Progenitor cell of endocrine pancreas (in vitro differentiated cells): ENCODE measurements at places on chromosomes 3 and 15.

DNA sequence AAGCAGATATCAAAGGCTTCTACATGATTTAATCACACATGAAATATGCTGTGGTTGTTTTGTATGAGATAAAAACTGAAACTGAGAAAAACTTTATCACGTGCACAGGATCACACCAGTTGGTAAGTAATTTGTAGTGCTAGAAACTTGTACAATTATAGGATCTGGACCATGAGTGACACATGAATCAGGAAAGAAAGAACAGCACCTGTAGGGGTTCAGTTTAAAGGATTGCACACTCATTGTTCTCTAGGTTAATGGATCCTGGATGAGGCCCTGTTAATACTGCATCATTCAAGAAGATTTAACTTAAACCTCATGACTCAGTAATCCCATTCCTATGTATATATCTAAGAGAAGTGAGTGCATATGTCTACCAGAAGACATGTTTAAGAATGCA is 87.9 kb downstream of the STT3B start:
- no peak for DNase-seq

DNA sequence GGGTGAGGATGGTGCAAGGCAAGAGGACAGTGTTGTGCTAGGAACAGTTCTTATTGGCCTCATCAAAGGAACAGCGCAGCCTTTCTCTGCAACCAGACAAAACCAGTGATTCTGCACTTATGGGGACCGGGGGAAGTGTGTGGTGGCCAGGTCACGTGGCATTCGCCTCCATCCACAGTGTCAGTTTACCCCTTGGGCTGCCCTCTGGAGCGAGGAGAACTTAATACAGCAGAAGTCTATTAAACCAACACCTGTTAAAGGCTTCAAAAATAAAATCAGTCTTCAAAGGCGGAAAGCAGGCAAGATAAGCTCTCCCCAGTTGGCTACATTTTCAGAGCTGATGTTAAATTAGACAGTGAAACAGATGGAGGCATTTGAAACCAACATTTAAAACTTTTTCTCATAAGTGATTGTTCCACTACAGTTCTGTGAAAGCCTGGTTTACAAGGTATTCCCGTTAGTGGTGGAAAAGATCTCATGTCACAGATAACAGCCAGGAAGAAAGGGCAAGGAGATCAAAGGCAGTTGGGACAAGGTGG is 75.2 kb downstream of the LRIG1 start:
- DNase-seq, result no peak

DNA sequence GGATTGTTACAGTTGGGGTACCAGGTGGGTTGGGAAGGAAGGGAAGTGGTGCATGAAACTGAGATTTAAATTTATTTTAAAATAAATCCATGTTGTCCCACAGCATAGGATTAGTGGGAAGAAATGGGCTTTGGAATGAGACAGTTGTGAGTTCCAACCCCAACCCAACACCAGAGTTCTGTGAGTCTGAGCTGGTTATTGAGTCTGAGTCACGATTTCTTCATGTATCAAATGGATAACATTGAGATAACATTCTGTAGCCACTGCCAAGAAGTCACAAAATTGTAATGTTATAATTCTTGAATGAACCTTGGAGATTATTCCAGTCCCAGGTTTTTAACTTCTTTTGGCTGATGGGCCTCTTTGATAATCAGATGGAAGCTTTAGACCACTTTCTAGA is 13.7 kb downstream of the IFT122 start:
- no peak for DNase-seq

GRCh38 chr3:45181496-45181895 is 35.3 kb upstream of the CDCP1 start:
- DNase-seq, result no peak

DNA sequence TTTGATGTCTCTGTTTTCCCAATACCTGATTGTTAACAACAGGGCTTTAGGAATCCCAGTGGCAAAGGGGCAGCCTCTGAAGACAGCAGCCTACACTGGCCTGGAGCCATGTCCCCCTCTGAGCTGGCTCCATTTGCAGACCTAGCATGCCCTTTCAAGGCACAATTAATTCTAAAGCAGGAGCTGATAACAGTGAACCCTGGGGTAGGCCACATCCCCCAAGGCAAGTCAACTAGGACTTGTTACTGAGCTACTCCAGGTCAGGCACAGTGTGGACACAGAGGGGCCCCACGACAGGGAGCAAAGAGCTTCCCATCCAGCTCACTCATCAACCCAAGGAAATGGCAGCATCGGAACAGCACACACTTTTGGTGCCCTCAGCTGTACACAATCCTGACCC is 51.9 kb downstream of the SPSB4 start:
- DNase-seq, result no peak

DNA sequence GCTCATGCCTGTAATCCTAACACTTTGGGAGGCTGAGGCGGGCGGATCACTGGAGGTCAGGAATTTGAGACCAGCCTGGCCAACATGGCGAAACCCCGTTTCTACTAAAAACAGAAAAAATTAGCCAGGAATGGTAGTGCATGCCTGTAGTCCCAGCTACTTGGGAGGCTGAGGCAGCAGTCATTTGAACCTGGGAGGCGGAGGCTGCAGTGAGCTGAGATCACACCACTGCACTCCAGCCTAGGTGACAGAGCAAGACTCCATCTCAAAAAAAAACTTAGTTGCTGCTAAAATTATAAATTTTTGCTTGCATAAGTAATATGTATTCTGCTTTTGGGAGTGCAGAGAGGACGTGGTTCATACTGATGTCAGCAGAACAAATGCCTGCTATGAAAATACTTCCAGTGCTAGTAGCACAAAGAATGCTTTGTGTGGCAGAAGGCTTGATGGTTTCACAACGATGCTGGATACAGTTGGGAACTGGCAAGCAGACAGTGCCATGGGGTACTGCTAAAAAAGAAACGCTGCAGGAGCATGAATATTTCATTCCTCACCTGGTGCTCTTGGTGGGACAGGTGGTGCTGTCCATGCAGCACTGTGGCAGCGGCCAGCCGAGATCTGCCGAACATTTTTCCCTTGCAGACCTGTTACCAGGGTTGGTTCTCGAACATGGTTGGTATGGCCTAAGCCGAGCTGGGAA is 31.1 kb downstream of the FBXL22 start:
- no peak for DNase-seq

DNA sequence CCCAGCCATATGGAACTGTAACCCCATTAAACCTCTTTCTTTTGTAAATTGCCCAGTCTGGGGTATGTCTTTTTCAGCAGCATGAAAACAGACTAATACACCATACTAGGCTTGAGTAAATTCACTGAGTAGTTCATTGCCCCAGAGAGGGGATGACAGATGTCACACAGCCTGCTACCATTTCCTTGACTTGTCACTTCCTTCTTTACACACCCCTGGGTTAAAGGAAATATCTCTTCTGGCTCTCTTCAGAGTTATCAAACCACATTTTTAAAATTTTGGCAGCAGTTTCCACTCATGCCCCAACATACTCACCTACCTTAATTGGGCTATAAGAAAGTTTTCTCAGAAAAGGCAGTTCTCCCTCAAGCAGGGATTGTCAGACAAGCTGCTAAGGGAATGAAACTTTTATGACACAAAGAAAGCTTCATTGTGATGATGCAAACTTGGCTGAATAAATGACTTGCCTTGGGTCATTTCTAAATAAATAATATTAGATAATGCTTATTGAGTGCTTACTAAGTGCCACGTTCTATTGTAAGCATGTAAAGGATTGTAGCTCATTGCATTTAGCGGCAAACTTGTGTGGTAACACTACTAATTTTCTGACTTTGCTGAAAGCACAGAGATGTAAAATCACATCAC is 68.0 kb upstream of the RBMS3 start:
- no peak for DNase-seq

DNA sequence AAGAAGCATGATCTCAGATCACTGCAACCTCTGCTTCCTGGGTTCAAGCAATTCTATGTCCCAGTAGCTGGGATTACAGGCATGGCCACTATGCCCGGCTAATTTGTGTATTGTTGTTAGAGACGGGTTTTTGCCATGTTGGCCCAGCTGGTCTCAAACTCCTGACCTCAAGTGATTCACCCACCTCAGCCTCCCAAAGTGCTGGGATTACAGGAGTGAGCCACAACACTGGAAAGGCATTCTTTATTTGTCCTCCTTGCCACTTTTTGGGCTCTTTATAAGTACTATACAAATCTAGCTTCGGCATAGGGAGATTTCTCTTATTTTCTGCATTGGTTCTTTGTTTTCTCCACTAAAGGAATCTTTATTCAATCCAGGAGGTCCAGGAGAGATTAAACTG is 18.6 kb downstream of the CMTM8 start:
- DNase-seq, result no peak

GRCh38 chr3:80051602-80051962 is 283.8 kb upstream of the ROBO1 start:
- no peak for DNase-seq

DNA sequence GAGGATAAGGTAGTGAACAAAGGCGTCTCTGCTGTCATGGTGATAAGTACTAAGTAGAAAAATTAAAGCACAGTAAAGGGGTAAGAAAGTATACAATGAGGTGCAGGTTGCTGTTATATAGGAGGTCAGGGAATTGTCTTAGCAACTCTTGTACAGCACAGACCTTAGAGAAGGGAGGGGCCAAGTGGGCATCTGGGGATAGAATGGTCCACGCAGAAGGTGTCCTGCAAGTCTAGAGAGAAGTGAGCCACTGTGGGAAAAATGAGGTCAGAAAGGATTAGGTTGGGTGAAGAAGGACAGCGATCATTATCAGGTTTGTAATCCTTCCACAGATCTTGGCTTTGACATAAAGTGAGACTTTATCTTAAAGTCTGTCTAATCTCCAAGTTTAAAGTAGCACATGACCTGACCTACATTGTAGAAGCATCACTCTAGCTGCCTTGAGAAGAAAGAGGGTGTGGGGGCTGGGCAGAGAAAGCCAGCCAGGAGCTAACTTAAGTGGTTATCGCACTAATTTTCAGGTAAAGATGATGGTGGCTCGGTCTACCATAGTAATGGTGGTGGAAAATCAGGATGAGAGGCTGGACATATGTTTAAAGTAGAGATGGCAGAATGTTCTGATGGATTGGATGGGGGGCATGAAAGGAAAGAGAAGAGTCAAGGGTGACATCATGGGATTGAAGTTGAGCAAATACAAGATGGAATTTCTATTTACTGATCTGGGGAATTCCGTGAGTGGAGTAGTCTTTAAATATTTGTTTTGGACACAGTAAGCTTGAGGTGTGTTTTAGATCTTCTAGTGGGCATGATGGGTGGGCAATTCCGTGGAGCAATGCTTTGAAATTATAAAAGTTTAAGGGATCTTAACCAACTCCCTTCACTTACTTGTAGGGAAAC is 919.2 kb downstream of the ROBO1 start:
- DNase-seq, result no peak

DNA sequence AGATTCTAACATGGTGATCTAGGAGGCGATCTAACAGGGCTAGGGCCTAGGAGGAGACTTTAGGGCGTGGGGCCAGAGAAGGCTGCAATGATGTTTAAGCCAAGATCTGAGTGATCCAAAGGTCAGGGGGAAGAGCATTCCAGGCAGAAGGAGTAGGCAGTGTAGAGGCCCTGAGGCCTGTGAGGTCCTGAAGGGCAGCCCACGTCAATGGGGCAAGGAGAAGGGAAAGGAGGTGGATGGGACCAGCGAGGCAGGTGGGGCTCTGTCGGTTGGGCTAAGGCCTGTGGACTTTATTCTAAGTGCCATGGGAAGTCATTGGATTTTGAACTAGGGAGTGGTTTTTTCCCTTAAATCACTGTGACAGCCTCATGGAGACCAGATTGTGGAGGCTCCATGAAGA is 10.2 kb upstream of the DNAH1 start:
- no peak for DNase-seq

DNA sequence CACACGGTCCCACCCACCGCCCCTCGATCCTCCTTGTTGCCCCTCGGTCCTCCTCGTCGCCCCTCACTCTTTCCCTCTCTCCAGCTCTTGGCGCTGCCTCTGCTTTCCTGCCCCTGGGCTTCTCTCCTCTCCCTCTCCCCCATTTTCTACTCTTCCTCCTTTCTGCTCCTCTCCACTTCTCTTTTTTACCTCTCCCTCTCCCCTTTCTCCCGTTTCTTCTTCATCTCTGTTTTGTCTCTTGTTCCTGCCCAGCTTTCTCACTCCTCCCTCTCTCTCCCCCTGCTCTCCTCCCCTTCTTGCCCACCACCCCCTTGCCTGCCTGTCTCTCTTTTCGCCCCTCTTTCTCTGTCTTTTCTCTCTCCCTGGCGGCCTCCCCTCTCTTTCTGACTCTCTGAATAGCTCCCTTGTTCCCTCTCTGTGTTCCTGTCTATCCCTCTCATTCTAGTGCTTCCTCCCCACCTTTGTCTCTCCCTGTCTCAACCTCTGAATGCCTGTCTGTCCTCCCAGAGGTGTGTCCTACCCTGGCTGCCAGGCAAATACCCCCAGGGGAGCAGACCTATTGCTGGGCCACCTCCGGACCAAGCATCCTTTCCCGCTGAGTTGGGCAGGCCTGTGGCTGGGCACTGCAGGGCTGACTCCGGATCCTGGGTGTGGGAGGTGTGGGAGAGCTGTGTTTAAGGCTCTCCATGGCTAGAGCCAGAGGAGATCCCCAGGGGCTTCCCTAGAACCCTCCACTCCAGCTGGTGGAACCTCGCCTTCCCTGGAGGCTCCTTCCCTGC is 41.0 kb downstream of the EPHB3 start:
- DNase-seq, result no peak

DNA sequence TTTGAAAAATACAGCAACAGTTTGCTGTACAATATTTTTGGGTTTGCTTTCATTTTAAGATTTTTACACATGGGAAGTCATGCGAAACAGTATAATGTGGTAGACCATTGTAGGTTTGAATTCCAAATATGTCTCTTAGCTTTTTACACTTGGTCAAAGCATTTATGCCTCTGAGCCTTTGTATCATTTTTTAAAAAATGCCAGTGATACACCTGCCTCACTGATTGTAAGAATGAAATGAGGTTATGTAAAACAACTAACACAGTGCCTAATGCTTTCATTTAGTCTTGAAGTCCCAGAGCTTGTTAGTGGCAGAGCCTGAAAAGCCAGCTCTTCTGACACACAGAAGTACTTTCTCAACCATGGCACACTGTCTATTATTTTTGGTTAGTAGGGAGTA is 202.0 kb downstream of the UBE2E2 start:
- DNase-seq, result no peak

- DNase-seq, result no peak
Measured at GRCh38 chr15:59229015-59229414, 22.4 kb downstream of the LDHAL6B start.

- no peak for DNase-seq
Measured at GRCh38 chr3:55615694-55616295, 128.7 kb upstream of the WNT5A start.

GRCh38 chr3:32646761-32647160 is 38.2 kb upstream of the CNOT10 start:
- DNase-seq, result no peak

- no peak for DNase-seq
Measured at GRCh38 chr15:88835646-88836045, 32.4 kb downstream of the ACAN start.

- no peak for DNase-seq
Measured at GRCh38 chr3:170692720-170693119, 106.8 kb upstream of the SLC7A14 start.
